Frontal cortex (tissue), 4 donors: ENCODE measurements at places on chromosomes 11 and 22.

DNA sequence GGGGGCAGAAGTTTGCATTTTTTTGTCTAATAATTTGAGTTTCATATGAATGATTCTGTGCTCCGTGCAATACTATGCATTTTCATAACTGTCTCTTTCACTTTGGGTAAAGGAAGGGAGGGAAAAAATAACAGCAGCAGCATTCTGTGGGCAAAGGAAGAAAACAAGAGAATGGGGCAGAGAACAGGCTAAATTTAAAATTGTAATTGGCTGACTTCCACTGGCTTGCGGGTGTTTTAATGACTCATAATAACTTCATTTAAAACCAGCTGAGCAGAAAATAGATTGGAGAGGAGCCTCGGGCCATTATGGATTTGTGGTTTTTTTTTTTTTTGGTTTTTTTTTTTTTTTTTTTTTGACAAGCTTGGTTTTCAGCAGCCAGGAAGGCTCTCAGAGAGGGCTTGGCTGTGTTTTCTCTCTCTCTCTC, 107.4 kb downstream of the ZBTB16 start:
- DNase-seq = no peak

DNA sequence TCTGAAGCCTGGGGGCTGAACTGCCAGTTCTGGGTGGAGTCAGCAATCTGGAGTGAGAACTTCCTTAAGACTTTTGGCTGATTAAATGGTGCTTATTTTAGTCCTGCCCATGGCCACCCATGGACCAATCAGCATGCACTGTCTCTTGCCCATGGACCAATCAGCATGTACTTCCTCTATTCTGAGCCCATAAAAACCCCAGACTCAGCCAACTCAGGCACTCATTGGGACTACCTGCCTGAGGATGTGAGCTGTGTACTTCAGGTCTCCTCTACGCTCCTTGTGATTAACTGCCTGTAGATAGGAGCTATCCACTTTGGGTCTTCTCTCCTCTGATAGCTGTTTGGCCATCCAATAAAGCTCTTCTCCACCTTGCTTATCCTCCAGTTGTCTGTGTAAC, 342.3 kb upstream of the CCDC179 start:
- DNase-seq = no peak

- no peak for DNase-seq
Measured at GRCh38 chr11:132448334-132448995, 1078.0 kb downstream of the NTM start.

- DNase-seq = no peak
Measured at GRCh38 chr11:44527476-44527875, 38.0 kb upstream of the CD82 start.

DNA sequence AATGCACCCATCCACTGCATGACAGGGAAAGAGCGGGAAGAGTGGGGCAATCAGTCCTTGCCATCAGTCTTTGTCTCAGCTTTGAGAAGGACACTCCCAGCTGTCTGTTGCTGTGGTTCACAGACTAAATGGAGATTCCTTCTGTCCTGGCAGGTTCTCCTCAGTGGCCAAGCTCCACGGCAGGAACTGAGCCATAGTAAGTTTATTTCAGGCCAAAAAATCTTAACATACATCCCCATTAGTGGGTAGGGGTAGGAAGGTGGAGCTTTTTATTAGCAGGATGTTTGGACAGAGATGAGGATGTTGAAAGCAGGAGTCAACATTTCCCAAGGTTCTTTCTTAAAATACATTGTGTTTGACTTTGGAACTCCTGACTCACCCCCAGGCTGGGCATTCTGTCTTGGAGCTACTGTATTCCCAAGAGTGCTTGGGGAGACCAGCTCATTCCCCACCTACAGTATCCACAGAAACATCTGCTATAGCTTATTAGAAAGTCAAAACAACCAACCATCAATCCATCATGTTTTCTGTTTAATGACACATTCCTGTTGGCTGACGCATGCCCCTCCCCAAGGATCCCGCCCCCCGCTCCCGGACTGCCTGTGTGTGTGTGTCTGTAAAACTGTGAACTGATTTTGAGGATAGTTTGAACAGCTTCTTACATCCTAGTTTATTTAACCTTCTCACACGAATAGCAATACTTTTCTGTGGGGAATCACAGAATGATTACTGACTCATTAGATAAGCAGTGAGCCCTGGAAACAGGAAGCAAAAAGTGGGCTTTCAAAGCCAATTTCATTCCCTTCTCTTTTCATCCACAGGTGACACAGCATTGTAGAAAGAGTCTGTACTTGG, 109.5 kb downstream of the CCDC81 start:
- no peak for DNase-seq

GRCh38 chr11:92920331-92920730, 49.1 kb upstream of the MTNR1B start:
- no peak for DNase-seq

- no peak for DNase-seq
Measured at GRCh38 chr11:10407749-10408685, 47.0 kb upstream of the AMPD3 start.

DNA sequence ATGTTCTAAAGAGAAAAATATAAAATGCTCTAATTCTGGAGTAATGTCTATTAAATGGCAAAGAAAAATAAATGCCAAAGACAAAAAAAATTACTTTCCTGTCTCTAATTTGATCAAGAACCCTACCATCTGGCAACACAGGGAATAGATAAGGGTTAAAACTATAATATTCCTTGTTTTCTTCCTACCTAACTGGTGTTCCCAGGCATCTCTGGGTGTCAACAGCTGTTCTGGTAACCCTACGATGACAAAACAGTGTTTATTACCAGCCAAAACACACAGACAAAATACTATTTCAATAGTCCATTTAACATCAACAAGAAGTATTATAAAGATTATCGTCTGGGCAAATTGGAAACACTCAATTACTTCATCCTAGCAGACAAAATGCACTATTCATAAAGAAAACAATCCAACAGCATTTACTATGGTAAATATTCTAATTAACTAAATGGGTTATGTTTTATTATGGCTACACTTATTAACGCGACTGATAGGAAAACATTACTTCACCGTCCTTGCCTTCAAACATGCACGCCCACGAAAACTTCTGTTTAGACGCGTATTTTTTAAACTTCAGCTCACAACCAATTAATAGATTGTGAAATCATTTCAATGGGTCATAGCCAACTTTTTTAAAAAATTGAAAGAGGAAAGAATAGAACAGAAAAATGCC, 50.6 kb downstream of the LGR4 start:
- DNase-seq = no peak

DNA sequence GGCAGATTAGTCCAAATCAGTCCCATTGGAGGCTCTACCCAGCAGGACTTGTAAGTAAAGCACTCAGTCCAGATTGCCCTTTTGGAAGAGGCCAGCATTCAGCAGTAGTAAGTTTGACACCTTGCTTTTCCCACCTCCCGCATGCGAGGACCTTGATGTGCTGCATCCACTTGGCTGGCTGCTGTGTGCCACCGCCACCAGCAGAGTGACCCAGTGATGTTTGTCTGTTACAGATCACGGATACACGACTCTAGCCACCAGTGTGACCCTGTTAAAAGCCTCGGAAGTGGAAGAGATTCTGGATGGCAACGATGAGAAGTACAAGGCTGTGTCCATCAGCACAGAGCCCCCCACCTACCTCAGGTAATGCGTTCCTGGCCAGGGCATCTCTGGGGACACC, 6.6 kb downstream of the SMARCB1 start:
- no peak for DNase-seq

- DNase-seq = no peak
Measured at GRCh38 chr22:37151401-37151800, 1.7 kb upstream of the IL2RB start.

DNA sequence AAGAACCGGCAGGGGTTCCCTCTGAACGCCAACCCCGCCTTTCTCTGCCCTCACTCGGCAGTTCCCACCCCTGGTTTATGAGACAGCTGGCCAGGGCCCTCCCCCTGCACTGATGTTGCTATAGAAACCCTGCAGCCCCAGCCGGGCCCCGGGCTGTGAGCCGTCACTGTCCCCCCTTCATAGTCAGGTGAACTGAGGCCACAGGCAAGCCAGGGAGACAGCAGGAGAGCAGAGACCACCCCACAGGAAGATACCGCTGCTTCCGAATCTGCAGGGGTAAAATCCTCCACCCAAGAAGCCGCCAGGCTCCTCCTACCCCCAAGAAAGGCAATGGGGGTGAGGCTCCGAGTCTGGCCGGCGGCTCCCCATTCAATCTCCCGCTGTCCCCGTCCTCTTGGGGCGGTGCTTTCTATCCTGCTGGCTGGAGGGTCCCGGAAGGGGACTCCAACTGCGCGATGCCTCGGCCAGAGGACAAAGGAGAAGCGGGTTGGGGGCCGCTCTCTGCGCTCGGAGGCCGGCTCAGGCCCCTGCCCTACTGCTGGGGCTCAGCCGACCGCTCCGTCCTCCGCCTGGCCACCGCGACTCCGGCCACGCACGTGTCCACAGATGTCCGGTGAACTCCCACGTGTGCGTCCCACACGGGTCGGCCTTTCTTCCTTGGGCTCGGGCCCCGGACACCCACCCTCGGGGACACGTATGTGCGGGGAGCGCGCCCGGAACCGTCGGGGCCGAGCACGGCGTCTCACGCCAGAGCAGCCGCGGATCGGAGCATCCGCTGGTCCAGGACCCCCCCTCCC, 587 bp downstream of the SLC25A22 start:
- peak; percentile 84 for DNase-seq

GRCh38 chr22:38402204-38402603, 52.8 kb downstream of the KCNJ4 start:
- DNase-seq = no peak

DNA sequence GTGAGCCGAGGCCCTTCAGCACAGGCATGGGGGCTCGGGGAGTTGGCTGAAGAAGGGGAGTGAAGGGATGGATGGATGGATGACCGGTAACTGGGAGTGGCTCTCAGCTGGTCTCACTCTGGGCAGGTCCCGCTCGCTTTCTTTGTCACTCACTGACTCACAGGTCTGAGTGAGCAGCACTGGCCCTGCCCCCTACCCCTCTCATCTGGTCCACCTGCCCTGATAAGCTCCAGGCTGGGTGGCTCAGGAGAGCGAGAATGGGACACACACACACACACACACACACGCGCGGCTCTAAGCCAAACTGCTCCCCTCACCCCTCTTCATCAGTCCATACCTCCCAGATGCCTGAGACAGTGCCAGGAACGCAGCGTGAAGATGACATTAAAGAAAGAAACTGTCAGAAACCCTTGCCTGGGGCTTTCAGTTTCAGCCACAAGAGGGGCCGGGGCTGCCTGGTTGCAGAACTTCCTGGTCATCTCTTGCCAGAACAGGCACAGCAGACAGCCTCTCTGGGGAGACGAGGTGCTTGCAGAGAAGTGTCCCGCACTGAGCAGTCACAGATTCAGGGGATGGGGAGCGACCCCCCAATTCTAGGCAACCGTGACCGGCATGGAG, 16.5 kb upstream of the SHISAL1 start:
- DNase-seq = no peak

GRCh38 chr11:91435694-91436395, 788.8 kb upstream of the FAT3 start:
- no peak for DNase-seq

GRCh38 chr11:114061681-114062049, 2.2 kb downstream of the ZBTB16 start:
- DNase-seq = no peak

DNA sequence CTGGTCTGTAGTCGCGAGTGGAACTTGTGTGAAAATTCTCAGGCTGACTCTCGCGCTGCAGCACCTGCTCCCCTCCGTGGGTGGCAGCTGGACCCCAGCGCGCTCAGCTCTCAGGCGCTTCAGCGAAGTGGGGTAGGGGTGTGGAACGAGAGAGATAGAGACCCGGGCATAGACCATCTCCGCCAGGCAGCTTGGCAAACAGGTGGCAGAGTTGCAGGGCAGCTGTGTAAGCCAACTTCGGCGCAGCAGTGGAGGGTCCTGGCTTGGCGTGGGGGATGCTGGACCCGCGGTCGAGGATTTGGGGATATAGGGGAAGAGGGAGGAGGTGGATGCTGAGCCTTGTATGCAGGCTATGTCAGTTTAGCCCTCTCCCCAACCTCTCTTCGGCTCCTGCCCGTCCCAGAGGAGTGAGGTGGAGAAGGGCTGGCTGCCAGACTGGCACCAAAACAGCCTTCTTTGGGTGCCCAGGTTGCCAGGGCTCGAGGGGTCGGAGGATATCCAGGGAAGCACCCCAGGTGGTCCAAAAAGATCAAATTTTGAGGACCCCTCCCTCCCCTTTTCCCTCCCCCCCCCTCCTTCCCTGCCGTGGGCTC, 746 bp upstream of the CALCB start:
- no peak for DNase-seq

GRCh38 chr22:26648011-26648497, 9.3 kb upstream of the MIAT start:
- DNase-seq = no peak

DNA sequence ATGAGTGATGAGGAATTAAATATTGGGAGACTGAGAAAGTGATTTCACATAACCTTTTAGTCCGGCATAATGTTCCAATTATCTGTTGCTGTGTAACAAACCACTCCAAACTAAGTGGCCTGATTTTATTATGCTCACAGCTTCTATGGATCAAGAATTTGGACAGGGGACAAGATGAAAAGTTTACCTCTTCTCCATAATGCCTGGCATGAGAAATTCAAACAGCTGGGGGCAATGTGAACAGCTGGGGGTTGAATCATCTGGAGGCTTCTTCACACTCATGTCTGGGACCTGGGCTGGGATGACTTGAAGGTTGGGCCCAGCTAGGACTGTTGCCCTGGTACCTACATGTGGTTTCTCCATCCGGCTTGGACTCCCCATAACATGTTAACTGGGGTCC, 99.4 kb upstream of the DRD2 start:
- DNase-seq = no peak

DNA sequence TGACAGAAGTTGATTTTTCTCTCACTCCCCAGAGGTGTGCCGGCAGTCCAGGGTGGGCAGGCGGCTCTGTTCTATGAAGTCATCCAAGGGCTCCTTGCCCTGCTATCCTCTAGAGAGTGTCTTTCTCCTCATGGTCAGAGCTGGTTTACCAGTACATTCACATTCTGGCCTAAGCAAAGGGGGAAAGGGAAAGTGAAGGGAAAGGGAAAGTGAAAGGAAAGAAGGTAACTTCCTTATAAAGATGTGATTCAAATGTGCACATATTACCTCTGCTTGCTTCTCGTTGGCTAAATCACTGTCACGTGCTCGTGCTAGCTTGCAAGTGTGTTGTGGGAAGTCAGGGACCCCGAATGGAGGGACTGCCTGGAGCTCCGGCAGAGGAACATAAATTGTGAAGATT, 2.9 kb upstream of the HTATIP2 start:
- no peak for DNase-seq

- DNase-seq = no peak
Measured at GRCh38 chr11:5553343-5553742, 5.0 kb upstream of the OR52H1 start.

GRCh38 chr22:19957445-19957844, 15.8 kb upstream of the TXNRD2 start:
- DNase-seq = no peak

DNA sequence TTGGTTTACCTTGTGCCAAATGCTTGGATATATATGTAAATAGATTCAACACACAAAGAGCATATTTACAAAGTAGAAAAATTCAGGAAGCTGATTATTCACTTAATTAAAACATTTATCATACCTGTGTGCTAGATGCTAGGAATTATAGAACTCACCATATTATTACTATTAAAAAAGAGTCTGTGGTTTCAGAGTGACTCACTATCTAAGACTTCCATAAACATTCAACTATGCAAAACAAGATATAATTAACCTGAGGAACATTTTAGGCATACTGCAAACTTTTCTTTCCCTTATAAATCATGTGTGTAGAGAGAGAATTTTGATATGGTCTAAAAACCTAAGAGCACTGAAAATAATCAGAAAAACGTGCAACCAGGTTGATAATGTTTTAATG, 27.3 kb downstream of the CTSC start:
- DNase-seq = no peak
